Posterior vena cava (tissue), 2 donors: ENCODE measurements at places on chromosomes 2 and 18. TPM values are rescaled to one million over a fixed set of nuclear protein-coding genes. Genes with fewer than 3 reads are reported as not detected.

DNA sequence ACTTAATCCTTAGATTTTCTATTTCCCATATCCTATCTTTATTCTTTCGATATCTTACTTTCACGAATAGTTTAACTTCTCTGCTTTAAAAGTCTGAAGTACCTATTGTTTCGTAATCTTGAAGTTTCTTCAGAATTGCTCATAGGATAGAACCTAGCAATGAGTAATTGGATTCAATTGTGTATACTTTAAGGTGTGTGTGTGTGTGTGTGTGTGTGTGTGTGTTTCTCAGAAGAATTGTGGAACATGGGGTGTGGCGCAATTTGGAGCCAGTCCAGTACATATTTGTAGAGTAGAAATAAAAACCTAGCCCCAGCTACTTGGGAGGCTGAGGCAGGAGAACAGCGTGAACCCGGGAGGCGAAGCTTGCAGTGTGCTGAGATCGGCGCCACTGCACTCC lies 897.6 kb downstream of the BCL11A start:
- DNase-seq: no peak

- DNase-seq: no peak
Measured at GRCh38 chr2:210428393-210429179, 48.0 kb downstream of the LANCL1 start.

GRCh38 chr2:160222546-160223283 lies 22.6 kb upstream of the ITGB6 start:
- no peak for DNase-seq

- DNase-seq: no peak
Measured at GRCh38 chr2:162125138-162125537, 26.9 kb downstream of the GCG start.

GRCh38 chr2:158830201-158830600 lies 35.1 kb downstream of the DAPL1 start:
- DNase-seq: no peak

- DNase-seq: no peak
Measured at GRCh38 chr2:13686262-13686661, 946.3 kb upstream of the LRATD1 start.

GRCh38 chr18:711657-712400 lies 601 bp downstream of the ENOSF1 start:
- peak; percentile 93 for DNase-seq

METTL4 gene
- total RNA-seq: 7.4 TPM

DAPL1 gene
- not detected for total RNA-seq
